ENCODE measurements at places on chromosomes 2 and 18.

DNA sequence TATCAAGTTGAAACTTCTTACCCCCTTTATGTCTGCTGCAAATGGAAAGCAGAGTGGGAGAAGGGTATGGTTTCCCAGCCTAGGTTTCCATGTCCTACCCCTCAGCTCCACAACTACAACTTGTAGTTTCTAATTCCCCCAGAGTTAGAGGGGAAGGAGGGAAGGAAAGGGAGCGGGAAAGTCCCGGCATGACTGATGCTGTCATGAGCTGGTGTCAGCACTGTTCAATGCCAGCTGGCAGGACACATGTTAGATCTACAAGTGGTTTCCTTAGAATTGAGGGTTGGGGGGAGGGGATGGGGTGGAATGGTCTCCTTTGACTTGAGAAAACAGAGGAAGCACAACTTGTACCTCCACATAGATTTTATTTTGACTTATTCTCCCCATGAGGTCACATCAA, 194.0 kb downstream of the MBD2 start:
- DNase-seq, result no peak

- no peak for DNase-seq
Measured at GRCh38 chr2:33093283-33093993, 146.7 kb downstream of the LTBP1 start.

GRCh38 chr2:195857132-195857531, 200.1 kb downstream of the SLC39A10 start:
- DNase-seq, result no peak

GRCh38 chr18:46591783-46592391, 65.1 kb downstream of the LOXHD1 start:
- DNase-seq, result no peak

- DNase-seq, result no peak
Measured at GRCh38 chr2:232365621-232366321, 12.8 kb upstream of the ALPP start.

GRCh38 chr18:55858661-55859515, 270.9 kb upstream of the TCF4 start:
- no peak for DNase-seq

- no peak for DNase-seq
Measured at GRCh38 chr2:174764280-174765255, at the start of gene CHRNA1. Gene CHRNA1, minus strand, starts transcription at chr2:174764472. Its CDS starts 78 bp downstream, at chr2:174764394.

DNA sequence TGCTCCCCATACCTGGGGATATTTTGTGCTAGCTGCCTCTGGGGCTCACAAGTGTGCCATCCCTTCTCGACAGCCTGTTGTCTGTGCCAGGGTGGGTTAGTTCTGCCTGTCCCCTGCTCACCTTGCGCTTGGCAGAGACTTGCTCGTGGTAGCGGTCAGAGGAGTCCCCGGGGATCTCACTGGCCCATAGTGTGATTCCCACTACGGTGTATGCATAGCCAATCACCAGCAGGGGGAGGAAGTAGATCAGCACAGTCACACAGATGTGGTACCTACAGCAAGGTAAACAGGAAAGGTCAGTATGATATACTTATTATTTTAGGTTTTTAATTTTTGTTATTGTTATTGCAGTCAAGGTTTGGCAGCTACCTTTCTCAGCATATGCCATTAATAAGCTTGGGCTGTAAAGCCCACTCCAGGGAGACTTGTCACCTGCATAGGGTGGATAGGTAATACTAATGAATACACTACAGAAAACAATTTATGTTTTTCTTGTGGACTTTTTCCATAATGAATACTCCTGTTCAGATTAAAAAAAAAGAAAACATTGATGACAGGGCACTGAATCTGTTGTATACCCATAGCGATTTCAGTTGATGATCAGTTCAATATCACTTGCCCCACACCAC, 95.2 kb downstream of the POLE4 start:
- DNase-seq, result no peak

- DNase-seq, result no peak
Measured at GRCh38 chr2:225337183-225337582, 62.3 kb upstream of the NYAP2 start.

GRCh38 chr2:217242947-217243346, 383.1 kb upstream of the TNP1 start:
- DNase-seq, result no peak

GRCh38 chr2:148027822-148028221, 6.9 kb downstream of the MBD5 start:
- no peak for DNase-seq

DNA sequence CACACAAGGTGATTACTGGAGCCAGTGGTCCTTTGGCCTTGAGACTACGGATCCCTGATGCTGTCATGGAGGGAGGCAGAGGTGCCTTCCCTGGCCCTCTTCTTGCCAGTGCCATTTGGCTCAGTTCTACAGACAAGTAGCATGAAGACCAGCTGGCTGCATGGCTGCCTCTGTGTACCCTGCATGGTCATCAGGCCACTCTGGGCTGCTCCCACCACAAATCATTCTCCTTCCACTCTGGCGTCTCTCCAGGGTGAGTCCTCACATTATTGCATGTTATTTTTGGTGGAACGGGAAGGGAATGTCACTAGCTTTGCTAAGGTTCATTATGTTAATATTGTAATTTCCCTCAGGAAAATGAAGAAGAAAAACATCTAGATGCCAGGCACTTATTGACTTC, 229.8 kb downstream of the VAPA start:
- no peak for DNase-seq

DNA sequence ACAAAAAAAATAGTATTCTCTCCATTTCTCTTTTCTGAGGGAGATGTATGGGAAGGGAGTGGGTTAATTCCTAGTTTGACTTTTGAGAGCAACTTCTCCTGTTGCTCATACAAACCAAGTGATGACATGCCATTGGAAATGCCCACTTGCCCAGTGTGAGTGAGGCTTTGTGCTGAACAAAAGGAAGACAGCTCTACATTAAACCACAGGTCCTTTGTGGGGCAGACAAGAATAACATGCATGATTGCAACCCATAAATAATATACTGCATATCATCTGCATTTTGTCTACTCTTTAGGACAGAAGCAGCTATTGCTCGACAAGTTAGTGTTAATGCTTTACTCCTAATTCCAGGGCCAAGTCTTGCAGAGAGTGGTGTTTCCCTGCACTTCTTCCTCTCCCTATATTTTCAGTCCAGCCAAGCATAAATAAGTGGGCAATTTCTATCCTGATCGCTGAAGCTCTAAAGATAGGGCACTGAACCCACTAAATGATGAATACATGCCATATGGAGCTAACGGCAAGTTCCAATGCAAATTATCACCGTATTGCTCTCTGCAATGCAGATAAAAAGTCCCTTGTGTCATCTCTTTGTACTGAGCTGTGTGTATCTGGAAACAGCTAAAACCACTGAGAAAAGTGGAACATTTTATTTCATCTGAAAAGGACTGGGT, 19.4 kb upstream of the EHBP1 start:
- DNase-seq, result no peak

- DNase-seq, result no peak
Measured at GRCh38 chr18:51266773-51267172, 69.3 kb upstream of the MEX3C start.

- DNase-seq, result no peak
Measured at GRCh38 chr18:50716902-50717301, 102.9 kb downstream of the MRO start.

DNA sequence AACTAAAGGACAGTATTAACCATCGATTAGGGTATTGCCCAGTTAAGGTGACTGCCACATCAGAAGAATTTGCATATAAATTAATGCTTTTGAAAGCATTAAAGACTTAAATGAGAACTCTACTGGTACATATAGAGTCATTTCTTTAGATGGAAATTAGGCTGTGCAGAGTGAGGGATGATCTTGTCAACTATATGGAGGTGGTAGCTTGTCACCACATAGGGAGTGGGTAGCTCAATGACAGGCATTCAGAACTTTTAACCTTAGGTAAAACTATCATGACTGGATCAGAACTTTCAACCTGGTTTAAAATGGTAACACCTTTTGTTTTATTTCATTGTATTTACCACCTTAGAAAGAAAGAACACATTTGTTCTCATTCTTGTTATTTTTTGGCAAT, 384.6 kb upstream of the LRRTM1 start:
- DNase-seq, result no peak

DNA sequence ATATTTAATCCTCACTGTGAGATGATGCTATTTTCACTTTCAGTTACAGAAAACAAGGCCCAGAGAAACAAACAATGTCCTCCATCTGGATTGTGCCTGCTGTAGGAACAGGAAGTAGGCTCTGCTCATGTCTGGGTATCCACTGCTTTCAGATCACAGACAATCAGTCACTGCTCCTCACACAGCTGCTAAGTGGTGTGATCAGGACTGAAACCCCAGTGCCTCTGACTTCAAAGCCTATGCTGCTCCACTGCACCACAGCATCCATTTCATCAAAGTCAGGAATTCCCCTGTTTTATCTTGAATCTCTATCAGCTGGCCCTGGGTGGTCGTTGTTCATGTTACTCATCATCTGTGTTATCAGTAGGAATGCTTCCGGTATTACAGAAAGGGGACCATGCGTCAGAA, 303.8 kb upstream of the TRIB2 start:
- no peak for DNase-seq

DNA sequence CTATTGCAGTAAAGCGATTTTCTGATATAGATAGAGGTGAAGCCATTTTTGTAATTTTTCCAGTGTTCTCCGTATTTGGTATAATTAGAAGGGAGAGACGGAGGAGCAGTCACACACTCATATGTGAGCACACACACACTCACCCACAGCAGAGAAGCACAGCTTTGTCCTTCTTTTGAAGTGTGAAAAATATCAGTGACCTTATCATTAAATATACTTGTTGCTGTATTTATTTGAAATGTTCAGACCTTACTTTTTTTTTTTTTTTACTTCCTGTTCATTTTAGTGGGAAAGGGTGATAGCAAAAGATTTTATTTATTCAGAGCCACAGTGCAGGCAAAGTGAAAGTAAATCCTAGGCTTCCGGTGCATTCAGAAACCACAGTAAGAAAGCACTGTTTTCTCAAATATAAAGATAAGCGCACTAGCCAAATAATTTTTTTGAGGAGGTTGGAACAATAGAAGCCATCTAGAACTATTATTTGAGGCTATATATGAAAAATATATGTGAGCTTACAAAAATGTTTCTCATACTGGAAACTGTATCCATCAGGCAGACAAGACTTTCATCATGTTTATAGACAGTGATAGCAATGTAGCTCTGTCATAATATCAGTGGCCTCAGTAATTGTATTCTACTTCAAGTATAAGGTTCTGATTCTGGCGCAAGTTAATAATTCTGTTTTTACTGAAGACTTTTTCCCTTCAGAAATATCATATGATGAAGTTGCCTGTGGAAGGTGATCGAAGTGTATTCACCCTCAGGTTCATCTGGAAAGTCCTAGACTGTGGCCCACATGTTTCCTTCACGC, 37.2 kb downstream of the TSHZ1 start:
- no peak for DNase-seq

- DNase-seq, result no peak
Measured at GRCh38 chr2:88220718-88221117, 50.6 kb downstream of the THNSL2 start.

DNA sequence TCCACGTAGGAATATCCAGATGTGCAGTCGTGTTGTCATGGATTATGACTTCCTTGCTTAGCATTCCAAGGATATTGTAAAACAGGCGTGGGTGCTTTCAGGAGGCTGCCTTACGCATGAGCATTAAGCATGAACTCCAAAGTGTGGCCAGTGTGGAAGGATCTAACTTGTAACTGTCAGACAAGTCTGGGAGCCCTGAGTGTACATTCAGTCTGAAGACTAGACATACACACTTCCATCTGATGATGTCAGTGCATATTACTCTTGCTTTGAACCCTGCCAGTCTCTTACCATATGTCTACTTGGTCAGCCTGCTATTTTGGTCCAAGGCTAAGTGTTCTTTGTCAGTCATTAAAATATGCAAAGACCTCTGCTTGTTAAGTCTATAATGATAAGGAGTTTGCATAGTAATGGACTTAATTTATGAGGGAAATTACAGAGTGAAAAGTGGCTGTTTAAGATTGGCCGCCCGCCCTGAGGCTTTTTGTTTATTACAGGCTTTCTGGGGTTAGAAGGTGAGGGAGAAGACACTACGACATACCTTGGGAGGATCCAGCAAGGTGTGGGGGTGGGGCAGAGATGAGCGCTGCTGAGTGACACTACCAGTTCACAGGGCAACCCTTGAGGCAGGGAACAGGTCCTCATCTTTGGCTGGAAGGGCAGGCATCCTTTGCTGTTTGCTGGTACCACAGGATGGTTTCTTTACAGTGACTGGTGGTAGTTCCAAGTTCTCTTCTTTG, 48.3 kb downstream of the CABLES1 start:
- no peak for DNase-seq

DNA sequence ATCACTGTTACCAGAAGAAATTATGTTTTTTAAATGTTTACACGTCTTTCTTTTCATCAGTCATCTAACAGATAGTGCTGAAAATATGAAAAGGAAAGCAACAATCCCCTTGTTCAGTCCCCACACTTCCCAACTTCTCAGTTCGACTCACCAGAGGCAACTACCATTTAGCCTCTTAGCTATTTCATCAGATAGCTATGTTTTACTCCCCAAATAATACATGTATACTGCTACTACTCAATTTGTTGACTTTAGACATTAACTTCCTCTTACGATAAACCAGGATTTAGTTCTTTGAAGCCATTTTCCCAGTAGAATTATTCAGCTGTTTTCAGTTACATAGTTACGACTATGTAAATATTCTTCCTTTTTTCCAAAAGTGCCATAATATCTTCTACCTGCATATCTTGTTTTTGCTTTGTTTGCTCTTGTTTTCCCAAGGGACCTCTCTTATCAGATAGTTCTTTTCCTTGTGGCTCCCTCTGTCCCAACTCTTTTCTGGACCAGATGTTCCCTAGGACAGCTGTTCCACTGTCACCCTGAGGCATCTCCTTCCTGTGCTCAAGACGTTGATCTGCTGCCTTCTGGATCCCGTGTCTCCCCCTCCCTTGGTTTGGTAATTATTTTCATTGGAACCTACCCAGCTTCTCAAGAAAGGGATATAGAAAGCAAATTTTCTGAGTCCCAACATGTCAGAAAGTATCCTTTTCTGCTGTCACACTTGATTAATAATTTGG, 289.3 kb upstream of the TANK start:
- DNase-seq, result no peak

GRCh38 chr2:238467792-238468191, 41.1 kb downstream of the ASB1 start:
- no peak for DNase-seq

DNA sequence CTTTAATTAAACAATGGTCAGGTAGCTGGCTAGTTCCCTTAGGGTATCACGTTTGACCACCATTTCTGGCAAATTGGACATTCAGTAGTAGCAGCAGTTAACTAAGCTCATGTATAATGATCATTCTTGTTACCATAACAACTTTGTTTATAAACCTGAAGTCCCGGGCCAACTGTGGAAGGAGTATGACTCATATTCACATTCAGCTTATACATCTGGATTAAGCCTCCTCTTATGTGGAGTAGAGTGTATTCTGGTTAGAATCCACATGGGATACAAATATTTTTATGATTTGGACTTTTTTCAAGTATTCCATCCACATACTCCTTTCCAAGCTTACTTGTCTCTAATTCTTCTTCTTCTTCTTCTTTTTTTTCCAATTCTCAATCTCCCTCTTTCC, 70.3 kb upstream of the ZSWIM2 start:
- DNase-seq, result no peak

- DNase-seq, result no peak
Measured at GRCh38 chr2:44774826-44775492, 166.5 kb upstream of the SIX3 start.

Data from T-helper 9 cell (primary cell).